Hematopoietic multipotent progenitor cell treated with erythropoietin and hydrocortisone succinate and interleukin-3 and kit ligand, for 6 days (in vitro differentiated cells): ENCODE measurements at places on chromosomes 16 and 17.
A peak's percentile ranks its signal among the peaks of the same experiment; 100 is the strongest.

DNA sequence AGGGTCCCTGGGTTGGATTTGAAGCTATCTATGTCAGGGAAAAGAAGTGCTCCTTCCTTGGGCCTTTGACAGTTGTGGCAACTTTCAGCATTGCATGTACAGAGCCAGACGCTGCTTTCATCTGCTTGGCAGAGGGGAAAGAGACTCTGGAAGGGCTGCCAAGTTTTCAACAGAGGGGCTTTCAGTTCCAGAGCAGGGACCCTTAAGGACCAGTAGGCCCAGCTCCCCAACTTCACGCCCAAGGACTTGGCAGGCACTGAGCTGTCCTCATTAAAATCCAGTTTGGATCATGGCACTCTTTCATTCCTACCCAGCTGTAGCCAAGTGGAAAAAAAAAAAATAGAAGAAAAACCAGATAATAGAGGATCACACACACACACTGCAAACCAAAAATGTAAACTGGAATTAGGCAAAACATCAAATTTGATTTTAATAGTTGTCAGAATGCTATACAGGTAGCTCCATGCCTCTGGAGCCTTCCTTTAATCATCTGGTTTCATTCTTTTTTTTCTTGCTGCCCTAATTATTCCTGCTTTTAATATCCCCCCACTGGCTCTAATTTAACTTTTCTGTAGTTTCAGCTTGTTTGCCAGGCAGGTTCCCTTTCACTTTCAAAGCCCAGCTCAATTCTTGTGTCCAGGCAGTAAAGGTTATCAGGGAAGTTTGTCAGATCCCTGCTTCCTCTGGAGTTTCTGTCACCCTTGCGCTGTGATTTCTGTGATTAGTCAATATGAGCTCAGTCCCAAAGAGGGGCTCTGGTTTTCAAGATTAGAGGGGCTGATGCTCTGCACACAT lies 702.6 kb upstream of the CDH8 start:
- DNase-seq, result no peak

GRCh38 chr17:82243648-82244412 lies 15.0 kb downstream of the SLC16A3 start:
- DNase-seq, result no peak

DNA sequence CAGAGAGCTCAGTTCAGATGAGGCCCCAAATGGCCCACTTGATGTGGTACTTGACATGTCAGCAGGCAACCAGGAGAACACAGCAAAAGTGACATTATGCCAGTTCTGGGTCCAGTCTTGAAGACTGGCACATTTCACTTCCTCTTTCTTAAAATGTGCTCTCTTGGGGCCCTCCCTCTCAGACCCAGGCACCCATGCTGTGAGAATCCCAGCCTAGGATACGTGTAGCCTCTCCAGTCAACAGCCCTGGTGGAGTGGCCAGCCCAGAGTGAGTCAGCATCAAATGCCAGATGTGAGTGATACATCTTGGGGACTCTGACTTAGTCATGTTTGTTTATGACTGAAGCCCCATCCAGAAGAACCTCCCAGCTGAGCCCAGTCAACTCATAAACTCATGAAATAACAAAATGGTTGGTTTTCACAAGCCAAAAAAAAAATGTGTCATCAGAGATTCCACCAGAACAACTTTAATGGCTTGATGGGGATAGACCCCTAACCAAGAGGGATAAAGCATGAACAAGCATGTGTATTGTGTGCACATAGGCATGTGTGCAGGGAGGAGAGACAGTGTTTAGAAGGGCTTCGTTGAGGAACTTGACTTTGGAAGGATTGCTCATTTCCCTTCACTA lies 82.5 kb upstream of the TNRC6C start:
- peak; percentile 26 for DNase-seq

GRCh38 chr17:50128441-50129352 lies 1.3 kb downstream of the SAMD14 start:
- DNase-seq, result no peak

DNA sequence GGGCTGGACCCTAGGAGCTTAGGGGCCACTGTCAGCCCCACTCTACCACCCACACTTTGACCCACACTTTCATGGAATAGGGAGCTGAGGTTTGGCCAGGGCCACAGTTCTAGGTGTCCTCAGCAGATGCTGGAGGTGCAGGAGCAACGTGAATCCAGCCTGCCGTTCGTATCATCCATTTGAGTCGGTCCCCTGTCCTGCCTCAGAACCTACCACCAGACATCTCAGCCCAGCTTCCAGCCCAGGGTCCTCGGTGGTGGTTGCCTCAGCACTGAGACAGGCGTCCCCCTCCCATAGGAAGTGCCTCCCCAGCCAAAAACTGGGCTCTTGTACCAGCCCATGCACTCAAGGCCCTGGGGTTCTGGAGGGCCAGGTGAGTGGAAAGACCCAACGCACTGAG lies 359 bp upstream of the ITGAE start:
- no peak for DNase-seq

DNA sequence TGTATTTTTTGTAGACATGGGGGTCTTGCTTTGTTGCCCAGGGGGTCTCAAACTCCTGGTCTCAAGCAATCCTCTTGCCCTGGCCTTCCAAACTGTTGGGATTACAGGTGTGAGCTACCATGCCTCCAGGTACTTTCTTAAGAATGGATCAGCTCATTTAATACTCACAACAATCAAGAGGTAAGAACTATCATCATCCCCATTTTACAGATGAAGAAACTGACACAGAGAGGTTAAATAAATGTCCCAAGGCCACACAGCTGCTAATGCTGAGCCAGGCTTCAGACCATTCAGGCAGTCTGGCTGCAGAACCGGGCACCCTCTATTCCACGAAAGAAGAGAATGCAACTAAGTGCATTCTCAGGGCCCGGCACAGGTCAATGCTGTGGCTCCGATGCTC lies 22.0 kb downstream of the CCDC102A start:
- no peak for DNase-seq

DNA sequence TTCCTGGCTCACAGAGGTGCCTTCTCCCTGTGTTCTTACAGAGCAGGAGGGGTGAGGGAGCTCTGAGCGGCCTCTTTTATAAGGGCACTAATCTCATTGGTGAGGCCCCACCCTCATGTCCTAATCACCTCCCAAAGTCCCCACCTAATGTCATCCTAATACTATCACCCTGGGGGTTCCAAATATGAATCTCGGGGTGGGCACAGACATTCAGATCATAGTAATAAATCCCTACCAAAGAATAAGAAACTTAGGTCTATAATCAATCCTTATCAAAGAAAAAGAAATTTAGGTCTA lies 32.3 kb upstream of the METRNL start:
- DNase-seq, result no peak

- DNase-seq, result no peak
These were observed 473 bp upstream of the IGF2BP1 start for GRCh38 chr17:48996722-48997102.

DNA sequence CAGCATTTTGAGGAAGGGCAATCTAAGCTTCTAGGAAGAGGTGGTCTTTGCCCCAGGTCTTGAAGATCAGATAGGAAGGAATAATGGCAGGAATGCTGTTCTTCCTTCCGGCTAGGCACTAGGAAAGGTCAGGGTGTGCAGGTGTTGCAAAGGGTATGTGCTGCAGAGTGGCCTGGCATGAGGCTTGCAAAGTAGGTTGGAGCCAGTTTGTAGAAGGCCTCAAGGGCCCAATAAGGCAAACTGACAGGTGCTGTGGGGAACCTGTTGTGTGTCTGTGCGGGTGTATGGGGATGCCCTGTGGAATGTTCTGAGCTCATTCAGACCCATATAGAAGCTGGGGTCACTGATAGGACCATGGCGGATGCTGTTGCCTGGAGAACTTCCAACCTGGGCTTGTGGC lies 12.7 kb downstream of the MSI2 start:
- DNase-seq, result no peak

DNA sequence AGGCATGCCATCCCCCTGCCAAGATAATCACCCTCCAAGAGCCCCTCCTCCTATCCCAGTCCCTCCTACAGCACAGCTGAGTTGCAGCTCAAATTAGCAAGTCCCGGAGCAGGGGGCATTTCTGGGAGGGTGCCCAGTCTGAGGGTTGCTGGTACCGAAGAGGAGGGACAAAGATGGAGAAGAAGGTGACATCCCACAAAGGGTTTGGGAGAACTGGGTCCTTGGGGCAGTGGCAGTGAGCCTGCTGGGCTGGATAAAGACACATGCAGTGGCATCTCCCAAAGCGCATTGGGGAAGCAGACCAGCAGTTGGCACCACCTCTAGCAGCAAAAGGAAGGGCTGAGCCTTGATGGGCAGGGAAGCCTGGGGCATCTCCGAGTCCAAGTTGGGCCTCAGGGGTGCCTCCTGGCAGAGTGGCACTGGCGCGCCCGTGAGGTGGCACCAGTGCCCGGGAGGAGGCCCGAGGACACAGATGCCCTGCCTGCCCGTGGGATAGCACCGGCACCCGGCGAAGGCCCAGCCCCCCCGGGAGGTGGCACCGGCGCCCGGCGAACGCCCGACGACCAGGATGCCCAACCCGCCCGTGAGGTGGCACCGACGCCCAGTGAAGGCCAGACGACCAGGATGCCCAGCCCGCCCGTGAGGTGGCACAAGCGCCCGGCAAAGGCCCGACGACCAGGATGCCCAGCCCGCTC lies 622 bp downstream of the TOM1L2 start:
- DNase-seq, result peak; percentile 27

DNA sequence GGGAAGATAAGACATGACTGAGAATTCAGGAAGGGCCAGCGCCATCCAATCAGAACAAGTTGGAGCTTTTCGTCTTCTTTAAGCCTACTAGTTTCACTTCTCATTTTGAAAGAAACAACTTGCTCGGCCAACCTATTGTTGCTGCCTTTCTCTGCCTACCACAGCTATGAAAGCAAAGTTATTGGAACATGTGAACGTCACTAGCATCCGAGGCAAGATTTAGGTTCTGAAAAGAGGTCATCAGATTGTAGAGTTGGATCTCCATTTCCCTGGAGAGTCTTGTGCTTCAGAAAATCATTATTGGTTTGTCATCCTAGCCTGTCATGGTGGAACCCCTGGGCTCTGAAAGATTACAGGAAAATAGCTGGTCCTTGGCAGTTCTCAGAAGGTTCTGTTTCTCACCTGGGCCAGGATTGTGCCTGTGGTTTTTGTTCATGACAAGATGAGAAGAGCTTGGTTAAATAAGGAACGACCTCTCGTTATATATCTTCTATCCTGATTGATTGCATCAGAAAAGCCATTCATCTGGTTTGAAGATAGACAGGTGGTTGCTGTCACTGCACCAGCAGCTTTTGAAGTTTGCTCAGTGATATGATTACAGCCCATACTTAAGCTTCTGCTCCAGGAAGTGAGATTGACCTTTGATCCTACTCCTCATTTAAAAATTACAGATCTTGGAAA lies 25.3 kb downstream of the CDH13 start:
- no peak for DNase-seq

GRCh38 chr17:8574687-8575086 lies 55.8 kb downstream of the MYH10 start:
- peak; percentile 49 for DNase-seq

GRCh38 chr17:50170662-50171370 lies 5.0 kb downstream of the SGCA start:
- DNase-seq, result no peak

- no peak for DNase-seq
These were observed 153.3 kb downstream of the WWOX start for GRCh38 chr16:78252757-78253156.

- DNase-seq, result peak; percentile 35
These were observed 8.6 kb downstream of the SARM1 start for GRCh38 chr17:28379814-28380801.
